GM13976 (cell line): ENCODE measurements at places on chromosomes 3 and 15.

GRCh38 chr15:96699871-96700401, 369.4 kb downstream of the NR2F2 start:
- DNase-seq, result no peak

- DNase-seq, result no peak
These were observed 239.8 kb downstream of the ITPR1 start for GRCh38 chr3:4732925-4733324.

GRCh38 chr3:40128166-40128565, 181.3 kb upstream of the EIF1B start:
- DNase-seq, result no peak

DNA sequence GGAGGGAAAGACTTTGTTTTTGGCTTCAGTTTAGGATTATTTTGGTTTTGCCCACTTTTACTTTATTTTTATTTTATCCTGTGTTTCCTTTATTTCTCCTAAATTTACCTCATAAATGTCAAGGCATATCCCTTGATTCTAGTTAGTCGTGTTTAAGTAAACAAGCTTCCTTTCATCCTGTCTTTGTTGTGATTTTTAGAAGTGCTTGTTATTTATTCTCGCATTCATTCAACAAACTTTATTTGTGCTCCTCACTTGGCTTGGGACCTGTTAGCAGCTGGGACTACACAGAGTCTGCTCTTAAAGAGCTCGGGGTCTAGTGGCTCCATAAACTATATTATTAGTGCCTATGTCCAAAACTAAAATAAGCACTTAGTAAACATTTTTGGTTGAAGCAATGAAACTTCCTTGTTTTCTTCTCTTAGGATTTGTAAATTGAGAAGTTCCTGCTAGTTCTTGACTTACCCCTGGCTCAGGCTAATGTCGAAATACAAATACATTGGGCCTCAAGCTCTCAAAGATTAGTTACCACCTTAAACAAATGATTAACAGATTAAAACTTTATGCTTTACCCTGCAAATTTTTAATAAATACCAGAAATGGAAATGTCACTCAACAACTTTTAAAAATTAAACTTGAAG, 19.0 kb upstream of the DMXL2 start:
- no peak for DNase-seq

DNA sequence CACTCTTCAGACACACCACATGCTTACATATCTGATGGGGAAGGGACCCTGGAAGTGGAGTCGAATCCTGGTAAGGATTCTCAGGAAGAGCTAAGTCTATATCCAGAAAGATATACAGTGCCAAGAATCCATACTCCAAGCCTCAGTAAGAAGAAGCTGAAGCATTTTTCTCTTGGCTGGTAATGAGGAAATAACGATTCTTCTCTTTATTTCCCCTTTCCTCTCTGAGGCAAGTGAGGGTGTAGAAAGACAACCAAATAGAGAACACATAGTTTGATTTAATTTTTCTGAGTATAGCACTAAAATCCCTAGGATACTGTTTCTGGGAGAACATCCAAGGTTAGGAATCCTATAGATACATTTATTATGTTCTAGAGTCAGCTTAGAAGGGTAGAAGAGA, 857.3 kb downstream of the TUSC7 start:
- no peak for DNase-seq

DNA sequence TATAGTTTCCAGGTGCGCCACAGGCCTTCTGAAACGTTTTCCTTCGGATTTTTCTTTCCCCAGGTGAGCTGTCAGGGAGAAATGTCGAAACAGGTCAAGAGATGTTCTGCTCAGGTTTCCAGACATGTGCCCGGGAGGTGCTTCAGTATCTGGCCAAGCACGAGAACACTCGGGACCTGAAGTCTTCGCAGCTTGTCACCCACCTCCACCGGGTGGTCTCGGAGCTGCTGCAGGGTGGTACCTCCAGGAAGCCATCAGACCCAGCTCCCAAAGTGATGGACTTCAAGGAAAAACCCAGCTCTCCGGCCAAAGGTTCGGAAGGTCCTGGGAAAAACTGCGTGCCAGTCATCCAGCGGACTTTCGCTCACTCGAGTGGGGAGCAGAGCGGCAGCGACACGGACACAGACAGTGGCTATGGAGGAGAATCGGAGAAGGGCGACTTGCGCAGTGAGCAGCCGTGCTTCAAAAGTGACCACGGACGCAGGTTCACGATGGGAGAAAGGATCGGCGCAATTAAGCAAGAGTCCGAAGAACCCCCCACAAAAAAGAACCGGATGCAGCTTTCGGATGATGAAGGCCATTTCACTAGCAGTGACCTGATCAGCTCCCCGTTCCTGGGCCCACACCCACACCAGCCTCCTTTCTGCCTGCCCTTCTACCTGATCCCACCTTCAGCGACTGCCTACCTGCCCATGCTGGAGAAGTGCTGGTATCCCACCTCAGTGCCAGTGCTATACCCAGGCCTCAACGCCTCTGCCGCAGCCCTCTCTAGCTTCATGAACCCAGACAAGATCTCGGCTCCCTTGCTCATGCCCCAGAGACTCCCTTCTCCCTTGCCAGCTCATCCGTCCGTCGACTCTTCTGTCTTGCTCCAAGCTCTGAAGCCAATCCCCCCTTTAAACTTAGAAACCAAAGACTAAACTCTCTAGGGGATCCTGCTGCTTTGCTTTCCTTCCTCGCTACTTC, 3.8 kb downstream of the BHLHE40 start:
- DNase-seq, result no peak

GRCh38 chr3:196519718-196520082, 4.6 kb upstream of the SMCO1 start:
- DNase-seq, result no peak

DNA sequence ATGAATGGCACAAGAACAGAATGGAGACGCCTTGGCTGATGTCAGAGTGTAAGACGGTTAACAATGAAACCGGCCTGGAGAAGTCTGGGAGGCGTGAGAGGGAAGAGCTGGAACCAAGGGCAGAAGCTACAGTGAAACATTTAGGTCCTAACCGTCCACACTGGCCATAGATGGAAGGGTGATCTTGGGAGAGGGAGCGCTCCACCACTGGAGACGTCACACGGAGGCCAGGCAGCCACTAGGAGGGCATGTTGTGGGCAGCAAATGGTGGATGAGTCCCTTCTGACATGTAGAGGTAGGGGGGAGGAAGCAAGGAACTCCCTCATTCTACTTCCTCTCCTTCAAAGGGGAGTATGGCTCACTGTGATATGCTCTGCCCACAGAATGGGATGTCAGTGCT, 23.8 kb downstream of the FEM1B start:
- peak; percentile 3 for DNase-seq

- no peak for DNase-seq
These were observed 124.9 kb upstream of the STRIT1 start for GRCh38 chr3:155418407-155418806.

DNA sequence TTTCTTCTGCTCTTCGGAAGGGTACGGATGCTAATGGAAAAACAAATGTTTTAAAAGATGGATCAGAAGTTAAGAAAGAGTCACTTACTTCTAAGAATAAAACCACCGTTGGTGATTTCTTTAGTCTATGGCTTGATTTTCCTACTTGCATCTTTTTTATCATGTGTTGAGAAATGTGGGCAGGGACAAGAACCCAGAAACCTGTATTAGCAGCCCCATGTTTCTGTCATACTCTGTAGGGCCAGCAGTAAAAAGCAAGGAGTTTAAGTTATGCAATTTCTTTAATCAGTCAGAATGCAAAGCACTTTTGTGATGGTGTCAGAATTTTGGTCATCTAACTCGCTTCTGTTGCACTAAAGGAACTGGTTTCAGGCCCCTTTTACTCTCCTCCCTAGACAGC, 150.0 kb downstream of the MEIS2 start:
- no peak for DNase-seq

GRCh38 chr3:31092748-31093589, 198.5 kb upstream of the GADL1 start:
- no peak for DNase-seq

DNA sequence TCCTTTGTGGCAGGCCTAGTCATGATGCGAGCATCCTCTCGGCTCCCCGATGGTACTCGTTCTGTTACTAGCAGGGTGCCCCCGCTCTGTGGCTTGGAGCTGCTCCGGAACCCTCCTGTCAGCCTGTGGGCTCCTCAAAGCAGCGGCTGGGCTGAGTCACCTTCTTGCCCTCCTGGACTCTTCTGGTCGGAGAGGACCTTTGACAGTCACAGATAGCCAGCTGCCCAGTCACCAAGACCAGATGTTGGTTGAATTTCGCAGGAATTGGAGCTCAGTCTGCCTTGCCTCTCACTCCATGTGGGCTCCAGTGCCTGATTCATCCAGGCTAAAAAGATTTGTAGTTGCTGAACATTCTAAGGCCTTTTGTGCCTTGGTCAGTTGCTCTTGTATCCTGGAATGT, 94.5 kb downstream of the CHCHD6 start:
- no peak for DNase-seq

- DNase-seq, result no peak
These were observed 9.7 kb upstream of the EIF4E3 start for GRCh38 chr3:71734881-71735280.

- DNase-seq, result no peak
These were observed 141.4 kb downstream of the TFG start for GRCh38 chr3:100850701-100851100.

DNA sequence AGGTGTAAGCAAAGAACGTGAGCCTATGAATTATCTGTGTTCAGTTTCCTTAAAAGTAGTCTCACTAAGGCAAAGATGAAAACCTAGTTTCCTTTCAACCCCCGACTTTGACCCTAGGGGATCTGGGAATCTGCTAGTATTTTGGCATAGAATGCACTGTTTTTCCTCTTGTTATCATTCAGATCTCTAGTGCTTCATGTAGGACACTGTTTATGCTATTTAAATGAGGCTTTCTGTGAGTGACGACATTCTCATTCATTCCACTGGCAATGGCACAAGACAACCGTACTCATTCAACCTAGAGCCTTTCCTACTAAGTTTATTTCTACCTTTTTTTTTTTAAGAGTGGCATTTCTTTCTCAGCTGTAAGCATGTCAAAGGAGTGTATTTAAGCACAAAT, 67.0 kb downstream of the CHAC1 start:
- no peak for DNase-seq

DNA sequence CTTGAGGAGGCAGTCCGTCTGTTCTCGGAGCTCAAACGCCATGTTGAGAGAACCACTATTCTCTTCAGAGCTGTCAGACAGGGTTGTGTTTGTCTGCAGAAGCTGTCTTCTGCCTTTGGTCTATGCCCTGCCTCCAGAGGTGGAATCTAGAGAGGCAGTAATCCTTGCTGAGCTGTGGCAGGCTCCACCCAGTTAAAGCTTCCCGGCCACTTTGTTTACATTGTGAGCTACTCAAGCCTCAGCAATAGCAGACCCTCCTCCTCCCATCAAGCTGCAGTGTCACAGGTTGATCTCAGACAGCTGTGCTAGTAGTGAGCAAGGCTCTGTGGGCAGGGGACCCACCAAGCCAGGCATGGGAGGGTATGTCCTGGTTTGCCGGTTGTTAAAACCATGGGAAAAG, 8.9 kb downstream of the OR5AC2 start:
- DNase-seq, result no peak

- DNase-seq, result no peak
These were observed 4.6 kb downstream of the SNUPN start for GRCh38 chr15:75620841-75621391.

GRCh38 chr3:190229632-190230424, 92.4 kb downstream of the CLDN1 start:
- no peak for DNase-seq

GRCh38 chr15:96700555-96700954, 370.1 kb downstream of the NR2F2 start:
- no peak for DNase-seq

DNA sequence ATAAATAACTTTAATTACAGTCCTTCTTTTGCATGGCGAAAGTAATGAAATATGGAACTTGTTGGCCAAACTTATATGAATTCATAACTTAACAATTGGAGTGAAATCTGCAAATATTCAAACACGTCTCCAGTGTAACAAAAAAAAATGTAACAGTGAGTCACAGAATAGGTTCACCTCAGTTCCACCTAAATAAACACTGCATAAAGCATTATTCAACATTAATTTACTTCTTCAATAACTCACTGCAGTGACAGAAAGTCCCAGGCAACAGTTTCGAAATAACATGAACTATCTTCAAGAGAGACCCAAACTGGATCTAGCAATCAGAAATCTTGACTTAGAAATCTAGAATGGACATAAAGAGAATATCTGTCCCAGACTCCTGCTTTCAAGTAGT, 75.6 kb downstream of the GMNC start:
- no peak for DNase-seq

DNA sequence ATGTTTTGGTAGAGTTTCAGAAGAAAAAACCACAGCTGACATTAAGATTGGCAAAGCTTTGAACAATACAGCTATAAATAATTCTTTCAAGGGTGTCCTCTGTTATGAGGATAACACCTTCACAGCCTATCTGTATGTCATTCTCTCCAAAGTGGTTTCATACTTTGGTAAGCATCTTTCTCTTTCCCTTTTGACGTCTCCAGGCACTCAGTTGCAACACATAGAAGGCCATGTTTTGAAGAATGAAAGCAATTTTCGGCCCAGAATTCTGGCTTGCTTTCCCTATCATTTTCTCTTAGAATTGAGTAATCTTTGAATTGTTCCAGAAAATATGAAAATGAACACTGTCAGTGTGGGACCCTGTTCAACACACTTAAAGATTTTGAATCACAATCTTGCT, 200.0 kb upstream of the CBLB start:
- DNase-seq, result peak; percentile 40

DNA sequence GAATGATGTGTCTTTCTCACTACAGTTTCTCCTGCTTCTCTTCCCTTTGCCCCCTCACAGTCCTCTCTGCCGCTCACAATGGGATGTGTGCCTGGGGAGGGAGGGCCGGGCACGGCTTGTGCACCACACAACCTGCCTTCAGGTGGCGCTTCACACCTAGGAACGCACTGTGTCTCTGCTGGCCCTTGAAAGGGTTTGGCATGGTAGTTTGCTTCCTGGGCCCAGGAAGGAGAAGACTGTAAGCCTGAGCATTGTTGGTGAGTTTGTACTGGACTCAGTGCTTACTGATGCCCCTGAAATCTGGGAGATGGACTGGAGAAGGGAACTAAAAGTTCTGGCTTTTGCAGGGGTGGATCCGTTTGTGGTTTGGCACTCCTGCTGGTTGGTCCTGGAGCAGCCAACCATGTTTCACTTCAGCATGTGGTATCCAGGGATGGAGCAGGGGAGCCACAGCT, 9.2 kb downstream of the ALPK3 start:
- DNase-seq, result peak; percentile 57

DNA sequence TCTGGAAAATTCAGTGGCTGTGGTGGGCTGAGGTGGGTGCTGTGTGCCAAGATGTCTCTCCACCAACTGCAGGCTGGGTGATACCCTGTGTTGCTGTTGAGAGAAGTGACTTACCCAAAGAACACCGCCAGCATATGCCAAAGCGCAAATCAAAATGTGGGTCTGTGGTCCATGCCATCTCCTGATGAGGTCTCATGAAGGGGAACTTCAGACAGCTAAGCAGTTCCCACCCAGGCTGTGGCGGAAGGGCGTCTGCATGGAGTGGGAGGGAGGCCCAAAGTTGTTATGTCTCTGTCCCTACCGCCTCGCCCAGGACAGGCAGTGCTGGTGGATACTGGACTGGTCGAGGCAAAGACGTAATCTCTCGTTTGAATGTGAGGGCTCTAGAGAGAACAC, 70.9 kb upstream of the PLXNA1 start:
- no peak for DNase-seq
